ENCODE measurements at places on chromosomes 3 and 15. TPM values are rescaled to one million over a fixed set of nuclear protein-coding genes. Genes with fewer than 3 reads are reported as not detected.

The CISH gene
- 10.6 TPM for total RNA-seq

DNA sequence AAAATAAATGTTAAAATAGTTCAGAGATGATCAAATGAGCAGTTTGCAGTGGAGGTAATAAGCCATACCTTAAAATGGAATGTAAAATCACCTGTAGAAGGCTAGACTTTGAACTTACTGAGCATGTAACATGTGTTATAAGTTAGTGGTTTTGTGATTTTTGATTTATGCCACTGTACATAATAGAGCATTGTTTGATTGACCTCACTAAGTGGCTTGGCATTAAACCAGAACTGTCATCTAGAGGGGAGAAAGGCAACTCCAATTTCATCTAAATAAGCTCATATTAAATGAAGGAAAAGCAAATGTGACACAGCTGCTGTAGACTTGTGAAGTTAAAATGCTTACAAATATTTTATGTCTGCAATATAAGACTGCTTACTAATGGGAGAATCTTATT is 387.9 kb downstream of the ZIC1 start:
- no peak for DNase-seq

DNA sequence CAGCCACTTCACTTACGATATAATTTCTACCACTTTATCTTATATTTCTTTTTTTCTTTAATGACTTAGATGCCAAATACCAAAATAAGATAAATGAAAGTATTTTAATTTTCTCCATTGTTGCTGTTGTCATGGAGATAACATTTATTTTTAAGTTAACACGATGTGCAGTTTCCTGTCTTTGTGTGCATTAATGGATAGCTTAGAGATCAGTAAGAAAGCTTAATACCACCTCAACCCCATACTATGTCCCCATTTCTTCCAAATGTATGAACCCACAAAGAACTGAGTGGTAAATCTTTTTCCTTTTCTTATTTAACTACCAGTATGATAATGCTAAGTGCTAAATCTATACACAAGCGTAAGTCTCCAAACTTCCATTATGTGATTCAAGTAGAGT is 17.1 kb downstream of the PCNP start:
- DNase-seq, result no peak

- DNase-seq, result no peak
Measured at GRCh38 chr3:172260381-172260780, 187.9 kb downstream of the GHSR start.

DNA sequence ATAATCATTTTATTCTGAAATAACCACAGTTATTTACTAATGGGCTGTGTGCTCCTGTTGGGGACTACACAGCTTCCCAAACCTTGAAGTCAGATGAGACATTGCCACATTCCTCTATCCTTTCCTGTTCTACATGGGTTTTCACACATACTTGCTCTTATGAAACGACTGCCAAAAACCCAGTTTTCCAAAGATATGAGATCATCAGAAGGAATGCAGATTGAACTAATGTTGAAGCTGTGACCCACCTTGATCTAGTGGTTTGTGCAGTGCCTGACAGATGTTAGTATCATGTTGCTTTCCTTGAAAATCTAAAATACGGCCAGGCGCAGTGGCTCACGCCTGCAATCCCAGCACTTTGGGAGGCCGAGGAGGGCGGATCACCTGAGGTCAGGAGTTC is 144.6 kb downstream of the VGLL4 start:
- DNase-seq, result no peak

DNA sequence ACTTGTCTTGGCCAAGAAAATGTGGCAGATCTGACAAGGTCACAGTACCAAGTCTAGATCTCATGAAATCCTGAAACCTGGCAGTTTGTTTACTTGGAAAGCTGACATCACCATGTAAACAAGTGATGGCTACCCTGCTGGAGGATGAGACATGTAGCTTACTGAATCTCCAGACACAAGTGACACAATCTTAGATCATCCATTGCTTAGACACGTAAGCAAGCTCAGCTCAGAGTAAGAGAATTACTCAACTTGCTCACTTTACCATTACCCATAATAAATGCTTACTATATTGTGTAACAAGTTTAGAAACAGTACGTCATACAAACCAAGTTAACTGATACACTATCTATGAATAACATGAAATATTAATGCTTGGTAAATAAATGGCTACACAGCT is 263.8 kb downstream of the TBC1D5 start:
- DNase-seq, result no peak

The CHRFAM7A gene
- 4.7 TPM for total RNA-seq

- DNase-seq, result no peak
Measured at GRCh38 chr15:99485992-99486370, 79.8 kb upstream of the MEF2A start.

GRCh38 chr15:55008421-55008820 is 188.3 kb downstream of the RSL24D1 start:
- no peak for DNase-seq
